ENCODE measurements at places on chromosomes 7 and 10.

- DNase-seq = no peak
Measured at GRCh38 chr10:114442091-114442630, 37.9 kb upstream of the AFAP1L2 start.

DNA sequence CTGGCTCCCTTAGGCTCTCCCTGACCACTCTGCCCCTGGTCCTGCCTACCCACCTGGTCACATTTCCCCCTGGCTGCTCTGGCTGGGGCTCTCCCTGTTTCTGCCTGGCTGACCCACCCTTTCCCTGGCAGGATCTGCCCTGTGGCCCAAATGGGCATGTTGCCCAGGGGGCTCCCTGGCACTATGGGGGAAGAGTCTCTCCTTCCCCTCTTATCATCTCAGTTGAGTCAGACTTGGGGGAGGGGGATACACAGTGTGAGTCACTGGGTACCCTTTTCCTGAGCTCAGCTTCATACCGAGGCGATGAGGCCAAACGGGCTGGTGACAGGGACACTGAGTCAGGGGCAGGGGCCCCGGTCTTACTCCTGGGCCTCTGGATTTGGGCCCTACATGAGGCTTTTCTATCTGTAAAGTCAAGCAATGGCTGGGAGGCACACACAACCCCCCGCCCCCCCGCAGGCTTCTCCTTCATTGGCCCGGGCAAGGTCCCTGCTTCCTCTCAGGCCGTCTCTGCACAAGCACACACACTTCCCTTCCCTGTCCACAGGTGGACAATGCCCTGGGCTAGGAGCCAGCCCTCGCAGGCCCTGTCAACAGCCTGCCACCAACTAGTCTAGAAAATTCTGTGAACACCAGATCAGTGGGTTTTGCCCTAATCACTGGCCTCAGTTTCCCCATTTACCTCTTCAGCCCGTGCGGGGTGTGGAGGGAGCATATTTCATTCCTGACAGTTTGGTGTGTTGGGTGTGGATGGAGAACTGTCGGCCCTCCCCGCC is 627 bp upstream of the FLNC start:
- DNase-seq = no peak

- no peak for DNase-seq
Measured at GRCh38 chr10:13678101-13678843, 91.5 kb downstream of the PRPF18 start.

- DNase-seq = no peak
Measured at GRCh38 chr10:114181971-114182370, 2.8 kb downstream of the TDRD1 start.
